ENCODE measurements at places on chromosomes 13 and 19.

GRCh38 chr13:30119476-30119875, 187.9 kb downstream of the KATNAL1 start:
- peaks cover 48% of the 10 kb centered on the region for H3K4me1 ChIP-seq
- H3K27ac ChIP-seq: peak overlapping the region; percentile 59
- H3K36me3 ChIP-seq: no peaks in the 10 kb centered on the region
- peaks cover 3% of the 10 kb centered on the region for H3K27me3 ChIP-seq
- peak; percentile 70 for DNase-seq

DNA sequence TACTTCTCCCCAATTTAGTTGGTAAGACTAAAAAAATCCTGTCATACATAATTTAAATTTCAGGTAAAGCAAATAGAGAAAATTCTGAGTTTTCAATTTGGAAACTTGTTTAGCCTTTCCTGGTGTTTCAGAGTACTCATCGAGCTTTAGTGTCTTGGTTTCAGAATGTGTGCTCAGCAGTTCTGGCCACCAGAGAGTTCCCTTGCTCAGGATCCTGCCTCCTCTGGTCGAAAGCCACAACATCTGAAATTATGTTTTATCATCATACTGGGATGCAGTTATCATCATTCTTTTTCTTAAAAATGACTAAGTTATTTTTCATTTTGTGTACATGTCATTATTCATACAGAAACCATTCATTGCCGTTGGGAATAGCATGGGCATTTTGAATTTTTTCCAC, 263.2 kb upstream of the SPRY2 start:
- H3K27me3 ChIP-seq: no peaks in the 10 kb centered on the region
- H3K36me3 ChIP-seq: no peaks in the 10 kb centered on the region
- no peaks in the 10 kb centered on the region for H3K4me1 ChIP-seq
- H3K27ac ChIP-seq: no peak overlapping the region
- no peak overlapping the region for H3K4me3 ChIP-seq

DNA sequence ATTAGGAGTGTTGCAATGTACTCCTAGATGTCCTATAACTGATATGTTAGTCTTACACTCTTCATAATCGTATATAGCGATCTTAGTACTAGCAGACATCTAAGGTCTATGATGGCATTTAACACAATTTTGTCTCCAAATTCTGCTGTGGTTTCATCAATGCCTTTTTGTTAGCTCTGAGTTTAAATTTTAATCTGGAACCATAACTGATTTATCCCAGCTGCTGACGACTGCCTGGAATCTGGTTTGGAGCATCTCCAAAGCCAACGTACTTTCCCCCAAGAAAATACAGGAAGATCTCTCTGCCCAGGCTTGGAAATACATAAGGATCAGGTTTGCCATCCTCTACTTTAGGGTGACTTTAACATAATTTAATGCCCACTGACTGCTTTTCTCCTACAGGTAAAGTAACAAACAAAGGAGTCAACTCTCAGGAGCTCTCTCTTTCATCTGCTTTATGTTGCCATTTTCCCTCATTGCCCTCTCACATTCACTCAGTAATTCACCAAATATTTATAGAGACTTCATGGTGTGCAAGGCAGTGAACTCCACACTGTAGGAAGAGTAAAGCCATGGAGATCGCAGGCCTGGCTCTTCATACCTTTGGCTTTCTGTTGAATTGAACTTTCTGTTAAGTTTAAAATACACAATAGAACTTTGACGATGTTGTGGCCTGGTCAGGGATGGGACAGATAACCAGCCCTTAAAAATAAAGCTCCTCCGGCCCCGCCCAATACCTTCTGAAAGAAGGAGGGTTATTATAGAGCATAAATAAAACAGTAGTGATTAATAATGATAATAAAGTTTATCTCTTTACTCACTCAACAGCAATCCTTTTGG, 23.3 kb upstream of the SPART start:
- H3K27me3 ChIP-seq: peaks cover 4% of the 10 kb centered on the region
- no peak for DNase-seq
- no peak overlapping the region for H3K27ac ChIP-seq
- H3K36me3 ChIP-seq: no peaks in the 10 kb centered on the region
- H3K4me3 ChIP-seq: no peak overlapping the region

DNA sequence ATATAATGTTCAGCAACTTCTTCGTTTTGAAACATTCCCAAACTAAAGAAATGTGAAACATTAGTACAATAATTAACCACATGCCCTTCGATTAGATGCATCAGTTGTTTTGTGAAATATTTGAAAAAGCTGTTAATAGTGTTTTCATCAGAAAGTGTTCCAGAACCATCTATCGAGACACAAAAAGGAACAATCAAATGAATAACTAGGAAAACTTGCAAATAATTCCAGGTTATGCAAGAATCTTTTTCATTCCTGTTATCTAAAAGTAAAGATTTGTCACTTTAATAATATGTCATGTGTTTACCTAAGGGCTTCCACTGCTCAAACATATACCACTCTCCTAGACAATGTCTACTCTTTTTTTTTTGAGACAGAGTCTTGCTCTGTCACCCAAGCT, 904.2 kb upstream of the MIR17HG start:
- no peak overlapping the region for H3K27ac ChIP-seq
- H3K36me3 ChIP-seq: no peaks in the 10 kb centered on the region
- H3K4me3 ChIP-seq: no peak overlapping the region
- no peaks in the 10 kb centered on the region for H3K4me1 ChIP-seq
- H3K27me3 ChIP-seq: no peaks in the 10 kb centered on the region

GRCh38 chr19:46639358-46640182, 3.6 kb upstream of the GNG8 start:
- H3K4me3 ChIP-seq: no peak overlapping the region
- peaks cover 14% of the 10 kb centered on the region for H3K4me1 ChIP-seq

DNA sequence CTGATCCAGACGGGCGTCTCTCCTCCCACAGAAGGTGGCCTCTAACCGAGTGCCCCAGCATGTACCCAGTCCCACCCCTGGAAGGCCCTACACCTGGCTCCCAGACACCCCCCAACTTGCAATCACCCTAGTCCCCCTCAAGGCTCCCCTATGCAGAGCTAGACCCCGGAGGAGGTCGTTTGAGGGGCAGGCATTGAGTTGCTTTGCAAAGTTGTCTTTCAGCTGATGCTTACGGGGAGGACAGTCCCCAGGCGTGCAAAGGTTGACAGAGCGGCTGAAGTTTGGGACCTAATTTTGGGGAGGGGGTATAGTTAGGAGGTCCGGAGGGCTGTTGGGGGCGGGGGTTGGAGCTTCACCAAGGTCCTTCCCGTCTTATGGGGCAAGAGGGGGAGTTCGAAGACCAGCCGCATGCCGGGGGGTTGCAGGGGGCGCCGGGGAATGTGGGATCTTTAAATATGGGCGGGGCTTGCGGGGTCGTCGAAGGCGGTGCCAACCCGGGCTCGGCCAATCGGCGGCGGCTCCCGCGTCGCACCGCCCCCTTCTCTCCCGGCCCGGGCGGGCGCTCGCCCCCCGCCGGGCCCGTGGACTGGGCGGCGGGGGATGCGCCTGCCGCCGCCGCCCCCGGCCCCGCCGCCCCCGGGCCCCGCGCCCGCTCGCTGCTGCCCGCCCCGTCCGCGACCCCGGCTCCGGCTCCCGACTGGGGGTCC, at the start of gene KCNN1:
KCNN1 (plus strand) TSS at position 558 of the 707 bp plus-strand sequence. CDS start 6,782 bp downstream, outside the sequence.
- no peaks in the 10 kb centered on the region for H3K36me3 ChIP-seq
- peaks cover 9% of the 10 kb centered on the region for H3K4me1 ChIP-seq
- H3K27me3 ChIP-seq: peaks cover 34% of the 10 kb centered on the region
- no peak for DNase-seq
- H3K4me3 ChIP-seq: no peak within 1 kb of the TSS

DNA sequence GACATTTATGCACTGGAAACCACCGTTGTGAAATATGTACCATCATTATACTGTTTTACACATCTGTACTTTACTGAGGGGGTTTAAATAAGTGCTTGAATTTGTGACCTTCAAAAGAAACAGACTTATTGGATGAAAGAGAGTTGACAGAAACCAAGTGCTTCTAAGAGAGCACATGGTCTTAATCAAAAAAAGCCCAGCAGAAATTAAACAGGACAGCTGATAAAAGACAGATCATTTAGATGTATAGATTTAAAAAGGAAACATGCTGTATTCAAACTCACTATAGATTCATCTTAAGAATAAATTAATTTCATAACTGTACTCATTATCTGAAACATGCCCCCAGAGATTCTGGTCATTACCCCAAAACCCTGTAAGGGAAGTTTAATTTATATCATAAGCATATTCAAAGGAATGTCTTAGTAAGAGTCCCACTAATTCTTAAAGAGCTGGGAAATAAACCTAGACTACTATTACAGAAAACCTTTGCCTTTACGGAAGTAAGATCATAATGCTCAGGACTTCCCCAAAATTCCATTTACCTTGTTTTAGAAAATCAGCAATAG, 421.8 kb downstream of the DCT start:
- no peak for DNase-seq
- H3K36me3 ChIP-seq: no peaks in the 10 kb centered on the region
- no peak overlapping the region for H3K27ac ChIP-seq
- H3K4me3 ChIP-seq: no peak overlapping the region

- no peaks in the 10 kb centered on the region for H3K36me3 ChIP-seq
- peaks cover 12% of the 10 kb centered on the region for H3K27me3 ChIP-seq
Measured at GRCh38 chr13:110784704-110785103, 71.2 kb downstream of the ING1 start.

DNA sequence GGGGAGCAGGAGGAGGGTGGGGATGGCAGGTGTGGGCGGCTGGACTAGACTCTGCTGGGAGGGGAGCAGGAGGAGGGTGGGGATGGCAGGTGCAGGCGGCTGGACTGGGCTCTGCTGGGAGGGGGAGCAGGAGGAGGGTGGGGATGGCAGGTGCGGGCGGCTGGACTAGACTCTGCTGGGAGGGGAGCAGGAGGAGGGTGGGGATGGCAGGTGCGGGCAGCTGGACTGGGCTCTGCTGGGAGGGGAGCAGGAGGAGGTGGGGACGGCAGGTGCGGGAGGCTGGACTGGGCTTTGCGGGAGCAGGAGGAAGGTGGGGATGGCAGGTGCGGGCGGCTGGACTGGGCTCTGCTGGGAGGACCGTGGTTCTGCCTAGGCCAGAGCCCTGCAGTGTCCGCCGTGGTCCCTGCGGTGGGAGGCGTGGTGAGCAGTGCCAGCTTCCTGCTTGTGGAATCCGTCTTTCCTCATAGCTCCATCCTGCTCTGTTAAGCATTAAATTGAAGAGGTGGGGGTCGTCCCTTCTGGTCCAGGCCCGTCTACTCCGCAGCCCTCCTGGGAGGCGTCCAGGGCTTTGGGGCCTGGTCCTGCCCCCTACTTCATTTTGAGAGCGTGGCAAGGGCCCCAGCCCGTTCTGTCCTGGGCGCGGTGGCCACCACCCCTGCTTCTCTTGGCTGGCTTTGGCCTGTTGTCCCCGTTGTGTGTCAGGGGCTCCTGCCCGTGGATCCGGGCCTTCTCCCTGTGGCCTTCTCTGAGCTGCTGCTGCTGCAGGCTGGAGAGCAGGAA, 4.7 kb downstream of the SPPL2B start:
- H3K4me3 ChIP-seq: no peak overlapping the region
- H3K27me3 ChIP-seq: no peaks in the 10 kb centered on the region
- H3K36me3 ChIP-seq: peaks cover 21% of the 10 kb centered on the region
- H3K27ac ChIP-seq: peak overlapping the region; percentile 63

GRCh38 chr13:106376401-106377112, 158.9 kb downstream of the EFNB2 start:
- H3K4me1 ChIP-seq: no peaks in the 10 kb centered on the region
- no peaks in the 10 kb centered on the region for H3K36me3 ChIP-seq
- no peak overlapping the region for H3K4me3 ChIP-seq
- H3K27me3 ChIP-seq: no peaks in the 10 kb centered on the region
- DNase-seq: no peak

DNA sequence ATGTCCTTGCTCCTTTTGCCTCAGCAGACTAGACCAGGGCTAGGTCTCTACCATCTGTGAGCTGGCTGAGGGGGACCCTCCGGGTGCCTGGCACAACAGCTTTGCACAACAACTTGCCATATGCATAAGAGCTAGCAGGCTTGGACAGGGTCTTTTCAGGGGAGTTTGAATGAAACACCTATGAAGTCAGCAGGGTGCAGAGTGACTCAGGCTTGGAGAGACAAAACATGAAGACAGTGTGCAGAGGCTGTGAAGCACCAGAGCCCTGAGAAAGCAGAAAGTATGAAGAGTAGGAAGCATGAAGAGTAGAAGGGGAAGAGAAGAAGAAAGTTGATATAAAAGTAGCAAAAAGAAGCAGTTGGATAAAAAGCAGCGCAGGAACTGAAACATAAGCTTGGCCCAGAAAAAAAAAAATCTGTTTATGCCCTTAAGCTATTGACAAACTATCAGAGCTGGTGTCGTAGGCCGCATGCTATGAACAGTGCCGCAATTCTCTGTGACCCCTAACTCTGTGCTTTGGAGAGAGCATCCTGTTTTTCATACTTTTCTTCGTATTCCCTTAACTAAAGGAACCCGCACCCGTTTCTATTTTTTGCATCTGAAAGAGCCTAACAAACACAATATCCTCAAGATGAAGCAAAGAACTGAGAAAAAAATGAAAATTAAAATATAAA, 52.7 kb upstream of the FAM216B start:
- H3K27me3 ChIP-seq: peaks cover 13% of the 10 kb centered on the region
- no peak overlapping the region for H3K27ac ChIP-seq
- no peak overlapping the region for H3K4me3 ChIP-seq
- H3K36me3 ChIP-seq: no peaks in the 10 kb centered on the region

- H3K36me3 ChIP-seq: no peaks in the 10 kb centered on the region
- no peak overlapping the region for H3K4me3 ChIP-seq
- H3K27ac ChIP-seq: peak overlapping the region; percentile 28
- H3K27me3 ChIP-seq: peaks cover 3% of the 10 kb centered on the region
- peaks cover 63% of the 10 kb centered on the region for H3K4me1 ChIP-seq
Measured at GRCh38 chr13:30151388-30151787, 156.0 kb downstream of the KATNAL1 start.

DNA sequence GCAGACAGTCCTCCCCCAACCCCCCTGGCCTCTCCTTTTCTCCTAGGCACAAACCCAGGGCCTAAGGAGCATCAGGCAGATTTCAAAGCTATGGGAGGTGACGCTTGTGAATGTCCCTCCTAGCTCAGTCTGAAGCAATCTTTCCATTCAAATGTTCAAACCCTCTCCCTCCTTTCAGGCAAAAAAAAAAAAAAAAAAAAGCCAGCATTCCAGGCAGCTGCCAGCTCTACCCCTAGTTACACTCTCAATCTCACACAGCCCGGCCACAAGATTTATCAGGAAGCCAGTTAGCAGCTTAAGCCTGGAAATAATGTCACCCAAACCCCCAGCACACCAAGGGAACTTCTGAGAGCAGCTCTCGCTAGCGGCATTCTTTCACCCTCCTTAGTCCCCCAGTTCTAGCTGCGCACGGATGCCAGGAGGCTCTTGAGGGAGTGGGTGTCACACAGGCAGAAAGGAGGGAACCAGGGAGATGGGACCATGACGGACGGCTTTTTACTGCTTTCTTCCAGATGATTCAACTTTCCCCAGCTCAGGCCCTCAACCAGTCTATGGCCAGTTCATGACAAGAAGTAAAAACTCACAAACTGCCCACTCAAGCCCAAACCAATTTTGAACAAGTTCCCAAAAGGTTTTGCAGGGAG, 6.3 kb downstream of the SH3GL1 start:
- H3K4me3 ChIP-seq: no peak overlapping the region
- no peaks in the 10 kb centered on the region for H3K27me3 ChIP-seq
- DNase-seq: no peak
- H3K4me1 ChIP-seq: peaks cover 71% of the 10 kb centered on the region
- peaks cover 42% of the 10 kb centered on the region for H3K36me3 ChIP-seq
- H3K27ac ChIP-seq: no peak overlapping the region

DNA sequence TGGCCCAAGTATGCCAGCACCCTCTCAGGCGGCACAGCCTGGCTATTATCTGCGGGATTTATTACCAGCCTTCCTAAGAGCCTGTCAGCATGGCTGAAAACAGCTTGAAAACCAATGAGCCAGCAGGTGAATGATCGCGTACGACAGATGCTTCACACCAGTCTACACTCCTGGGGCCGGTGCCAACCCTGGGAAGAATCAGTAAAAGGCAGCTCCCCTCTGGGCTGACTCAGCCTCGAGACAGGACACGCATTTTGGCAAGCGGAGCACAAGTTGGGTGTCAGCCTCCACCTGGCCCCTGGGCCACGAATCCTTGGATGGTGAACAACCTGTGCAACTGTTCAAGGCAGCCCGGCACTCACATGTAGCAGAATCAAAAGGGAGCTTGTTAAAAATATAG, 15.6 kb downstream of the EMP3 start:
- H3K27ac ChIP-seq: no peak overlapping the region
- no peak overlapping the region for H3K4me3 ChIP-seq
- H3K27me3 ChIP-seq: no peaks in the 10 kb centered on the region

All from activated CD8-positive, alpha-beta T cell treated with anti-CD3 and anti-CD28 coated beads, Interleukin-2, amount 10 ng/mL, durations not matched to agents 7 days and 5 days (primary cell).